ENCODE measurements at places on chromosomes 5 and 9. TPM values are rescaled to one million over a fixed set of nuclear protein-coding genes. Genes with fewer than 3 reads are reported as not detected.

Gene WHRN
- 3.9 TPM for polyA plus RNA-seq

DNA sequence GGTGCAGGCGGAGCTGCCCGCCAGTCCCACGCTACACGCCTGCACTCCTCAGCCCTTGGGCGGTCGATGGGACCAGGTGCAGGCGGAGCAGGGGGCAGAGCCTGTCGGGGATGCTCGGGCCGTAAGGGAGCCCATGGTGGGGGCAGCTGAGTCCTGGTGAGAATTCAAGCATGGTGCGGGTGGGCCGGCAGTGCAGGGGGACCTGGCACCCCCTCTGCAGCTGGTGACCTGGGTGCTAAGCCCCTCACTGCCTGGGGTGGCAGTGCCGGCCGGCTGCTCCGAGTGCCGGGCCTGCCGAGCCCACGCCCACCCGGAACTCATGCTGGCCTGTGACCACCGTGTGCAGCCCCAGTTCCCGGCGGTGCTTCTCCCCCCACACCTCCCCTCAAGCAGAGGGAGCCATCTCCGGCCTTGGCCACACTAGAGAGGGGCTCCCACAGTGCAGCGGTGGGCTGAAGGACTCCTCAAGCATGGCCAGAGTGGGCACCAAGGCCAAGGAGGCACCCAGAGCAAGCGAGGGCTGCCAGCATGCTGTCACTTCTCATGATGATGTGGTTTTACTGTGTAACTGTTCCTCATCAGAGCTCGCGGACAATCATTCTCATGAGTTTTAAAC, 228.9 kb upstream of the CDH9 start:
- no peak for DNase-seq

Gene CLIC3
- polyA plus RNA-seq, result 0.67 TPM

Gene CCDC192
- polyA plus RNA-seq, result 0.28 TPM

- DNase-seq, result peak; percentile 35
Measured at GRCh38 chr5:147403651-147404640, 105.9 kb downstream of the DPYSL3 start.

DNA sequence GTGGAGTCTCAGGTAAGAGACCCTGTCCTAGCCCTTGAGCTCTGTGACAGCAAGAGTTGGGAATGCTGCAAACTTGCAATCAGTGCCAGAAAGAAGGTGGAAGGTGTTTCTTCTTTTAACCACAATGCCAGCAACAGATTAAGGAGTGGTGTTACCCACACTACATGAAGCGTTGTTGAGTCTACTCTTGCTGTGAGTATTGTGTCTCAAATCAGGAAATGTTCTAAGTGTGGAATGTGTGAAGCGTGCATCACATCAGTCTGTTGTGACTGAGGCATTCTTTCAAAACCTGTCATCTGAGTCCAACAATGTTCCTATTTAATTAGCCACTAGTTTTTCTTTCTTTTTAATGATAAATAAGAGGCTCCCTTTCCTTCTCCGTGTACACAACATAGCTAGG, 2.9 kb upstream of the LURAP1L start:
- DNase-seq, result no peak

GRCh38 chr9:16664211-16664610, 206.3 kb downstream of the BNC2 start:
- no peak for DNase-seq

GRCh38 chr5:35129921-35130485, 82.3 kb upstream of the AGXT2 start:
- DNase-seq, result no peak

DNA sequence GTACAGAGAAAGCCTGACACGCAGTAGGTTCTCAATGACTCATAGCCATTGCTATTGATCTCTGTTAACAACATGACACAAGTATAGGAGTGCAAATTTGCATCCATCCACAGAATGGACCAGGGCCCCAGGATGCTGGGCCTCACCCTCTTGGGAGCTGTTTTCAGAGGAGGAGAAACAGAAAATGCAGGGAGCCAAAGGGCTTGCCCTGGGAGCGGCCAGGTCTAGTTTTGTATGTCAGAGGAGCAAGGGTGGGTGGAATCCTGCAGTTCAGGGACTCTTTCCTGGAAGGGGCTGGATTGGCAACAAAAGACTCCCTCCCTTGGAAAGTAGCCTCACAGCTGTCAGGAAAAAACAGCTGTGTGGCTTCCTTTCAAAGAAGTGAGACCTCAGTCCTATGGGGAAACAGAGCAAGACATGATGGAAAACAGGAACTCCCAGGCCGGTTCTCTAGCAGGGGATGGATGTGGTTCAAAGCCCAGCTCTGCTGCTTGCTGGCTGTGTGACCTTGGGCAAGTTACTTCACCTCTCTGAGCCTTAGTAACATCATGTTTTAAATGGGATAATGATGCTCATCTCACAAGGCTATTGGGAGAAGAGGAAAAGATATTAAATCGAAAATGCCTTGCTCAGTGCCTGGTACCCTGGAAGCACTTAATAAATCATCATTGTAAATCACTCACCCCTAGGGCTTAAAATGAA, 50.5 kb upstream of the SH3PXD2B start:
- peak; percentile 87 for DNase-seq

DNA sequence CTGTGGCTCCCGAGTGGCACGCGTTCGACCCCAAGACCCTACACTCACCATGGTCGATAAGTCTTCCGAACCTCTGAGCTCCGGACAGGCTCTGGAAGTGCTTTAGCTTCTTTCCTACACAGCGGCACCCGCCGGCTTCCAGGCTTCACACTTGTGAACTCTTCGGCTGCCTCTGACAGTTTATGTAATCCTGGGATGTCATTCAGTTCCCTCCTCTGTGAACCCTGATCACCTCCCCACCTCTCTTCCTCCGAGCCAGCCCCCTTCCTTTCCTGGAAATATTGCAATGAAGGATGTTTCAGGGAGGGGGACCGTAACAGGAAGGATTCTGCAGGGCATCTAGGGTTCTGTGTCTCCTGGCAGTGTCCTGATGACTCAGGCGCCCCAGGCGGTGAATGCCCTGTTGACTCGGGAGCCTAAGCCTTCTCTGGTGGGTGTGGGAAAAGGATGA, at the start of gene CD14:
CD14 (minus strand) TSS at position 155 of the 451 bp plus-strand sequence; CDS start at position 51, 104 bp downstream.
- peak; percentile 40 for DNase-seq

GRCh38 chr5:112436144-112436543, 17.1 kb upstream of the EPB41L4A start:
- DNase-seq, result no peak

DNA sequence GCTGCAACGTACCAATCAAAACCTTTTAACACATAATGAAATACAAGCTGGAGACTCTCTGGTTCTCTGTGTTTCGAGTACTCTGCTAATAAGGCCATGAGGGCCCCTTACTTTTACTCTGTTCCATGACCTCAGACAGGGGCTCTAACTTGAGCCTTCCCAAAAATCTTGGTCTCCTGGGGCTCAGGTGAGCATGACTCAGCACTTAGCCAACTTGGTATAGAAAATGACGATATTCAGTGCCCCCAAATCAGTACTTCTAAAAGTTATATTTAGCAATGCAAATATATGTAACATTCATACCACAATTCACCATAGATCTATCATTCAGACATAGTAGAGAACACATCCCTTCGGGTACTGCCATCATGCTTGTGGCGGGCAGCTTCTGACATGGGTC, 278.9 kb downstream of the EFNA5 start:
- no peak for DNase-seq

Gene ROR2
- 3.5 TPM for polyA plus RNA-seq

- DNase-seq, result peak; percentile 54
Measured at GRCh38 chr9:6827439-6828145, 69.8 kb downstream of the KDM4C start.

GRCh38 chr9:91736898-91737601, 213.0 kb downstream of the ROR2 start:
- no peak for DNase-seq

DNA sequence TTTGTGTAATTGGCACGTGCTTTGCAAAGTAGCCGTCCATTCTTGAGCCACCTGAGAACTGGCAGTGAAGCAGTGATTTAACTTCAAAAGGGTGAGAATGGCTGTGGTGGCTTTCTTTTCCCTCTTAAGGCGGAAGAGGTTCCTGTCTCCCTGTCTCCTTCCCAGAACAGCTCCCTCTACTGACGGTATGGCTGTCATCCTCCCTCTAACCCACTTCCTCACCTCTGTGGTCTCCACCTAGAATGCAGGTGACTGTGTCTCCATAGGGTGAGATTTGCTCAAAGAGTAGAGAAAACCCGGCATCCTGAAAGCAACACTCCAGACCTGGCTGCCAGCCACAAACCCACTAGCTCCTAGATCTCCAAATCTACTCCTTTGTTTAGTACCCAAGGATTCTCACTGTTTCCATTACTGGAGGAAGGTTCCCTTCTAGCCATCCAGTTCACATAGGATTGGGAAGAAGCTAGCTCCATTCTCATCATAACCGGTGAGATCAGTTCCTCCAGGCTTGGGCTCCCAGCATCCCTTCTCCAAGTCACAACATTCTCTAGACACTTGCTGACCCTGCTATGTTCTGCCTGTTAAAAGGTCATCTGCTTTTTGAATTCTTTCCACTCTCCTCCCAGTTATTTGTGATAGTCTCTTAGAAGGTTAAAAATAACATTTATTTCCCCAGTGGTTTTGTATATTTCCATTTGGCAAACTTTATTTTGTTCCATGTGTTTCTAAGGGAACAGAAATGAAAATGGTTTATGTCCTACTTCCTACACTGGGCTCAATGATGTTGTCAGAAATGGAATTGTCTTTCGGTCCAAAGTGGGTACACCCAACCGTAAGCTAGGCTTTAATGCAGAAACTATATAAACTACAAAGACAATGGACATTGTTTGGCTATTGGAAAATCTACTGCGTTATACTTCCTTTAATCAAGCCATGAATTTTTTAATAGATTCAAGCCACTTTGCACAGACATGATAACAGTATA, 269.4 kb downstream of the CWC27 start:
- no peak for DNase-seq

DNA sequence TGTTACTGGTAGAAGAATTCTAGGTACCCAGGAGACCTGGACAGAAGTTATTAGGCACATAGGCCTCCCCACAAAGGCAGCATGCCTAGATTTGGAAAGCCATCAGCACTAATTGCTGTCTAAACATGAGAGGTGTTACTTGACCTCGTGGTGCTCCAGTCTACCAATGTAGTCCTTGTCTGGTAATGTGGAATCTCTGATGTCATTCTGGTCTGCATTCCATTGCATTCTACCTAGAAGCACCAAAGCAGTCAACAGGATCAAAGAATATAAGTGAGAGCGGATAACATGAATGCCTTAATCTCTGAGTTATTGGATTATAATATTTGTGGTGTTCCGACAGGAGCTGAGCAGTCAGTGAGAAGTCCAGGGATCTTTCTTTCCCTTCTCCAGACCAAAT, 175.2 kb downstream of the PSAT1 start:
- DNase-seq, result no peak

GRCh38 chr9:105416840-105417239, 31.0 kb upstream of the FSD1L start:
- no peak for DNase-seq

DNA sequence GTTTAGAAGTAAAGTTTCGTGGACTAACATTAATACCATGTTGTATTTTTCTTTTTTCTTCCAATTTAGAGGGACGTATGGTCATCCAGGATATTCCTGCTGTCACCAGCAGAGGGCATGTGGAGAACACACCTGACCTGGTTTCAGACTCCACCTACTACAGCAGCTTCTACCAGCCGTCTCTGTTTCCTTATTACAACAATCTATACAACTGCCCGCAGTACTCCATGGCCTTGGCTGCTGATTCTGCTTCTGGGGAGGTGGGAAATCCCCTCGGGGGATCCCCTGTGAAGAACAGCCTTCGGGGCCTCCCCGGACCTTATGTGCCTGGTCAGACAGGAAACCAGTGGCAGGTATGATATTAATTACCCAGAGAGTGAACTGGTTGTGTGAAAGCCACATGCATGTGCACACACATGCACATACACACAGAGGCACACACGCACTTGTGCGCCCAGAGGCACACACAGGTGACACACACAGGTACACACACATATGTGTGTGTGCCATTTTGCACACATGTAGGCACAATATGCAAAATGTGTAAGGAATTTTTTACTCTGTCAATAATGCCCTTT, 52.4 kb downstream of the DMRT1 start:
- peak; percentile 78 for DNase-seq

- DNase-seq, result peak; percentile 45
Measured at GRCh38 chr5:9903801-9904200, 273.6 kb upstream of the TAS2R1 start.

Data from muscle of back (tissue), 13 donors.